ENCODE measurements at places on chromosomes 3 and 15.
A peak's percentile ranks its signal among the peaks of the same experiment; 100 is the strongest.

DNA sequence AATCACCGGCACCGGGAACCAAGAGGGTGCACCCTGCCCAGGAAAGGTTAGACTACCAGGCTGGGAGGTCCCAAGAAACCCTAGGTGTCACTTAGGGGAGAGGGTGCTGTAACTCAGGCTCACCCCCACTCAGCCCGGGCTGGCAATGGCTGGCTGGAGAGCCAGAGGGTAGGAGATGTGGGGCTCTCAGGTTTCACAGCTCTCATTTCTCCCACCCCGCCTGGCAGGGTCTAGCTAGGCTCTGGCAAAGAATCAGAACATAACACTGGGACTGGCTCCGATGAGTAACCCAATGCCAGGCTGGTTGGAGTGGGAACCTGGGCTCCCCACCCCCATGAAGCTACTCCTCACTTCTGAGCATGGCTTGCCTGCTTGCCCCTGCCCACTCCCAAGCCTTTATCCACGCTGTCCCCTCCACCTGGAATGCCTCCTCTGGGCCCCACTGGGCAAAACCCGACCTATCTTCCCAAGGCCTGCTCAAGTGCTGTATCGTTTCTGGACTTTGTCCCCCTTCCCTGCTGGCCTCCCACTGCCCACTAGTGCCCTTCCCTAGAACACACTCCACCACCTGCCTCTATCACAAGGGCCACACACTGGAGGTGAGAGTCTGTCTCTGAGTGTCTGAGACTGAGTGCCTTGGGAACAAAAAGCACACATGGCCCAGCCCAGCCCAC is 2.0 kb downstream of the CIB2 start:
- DNase-seq: no peak

DNA sequence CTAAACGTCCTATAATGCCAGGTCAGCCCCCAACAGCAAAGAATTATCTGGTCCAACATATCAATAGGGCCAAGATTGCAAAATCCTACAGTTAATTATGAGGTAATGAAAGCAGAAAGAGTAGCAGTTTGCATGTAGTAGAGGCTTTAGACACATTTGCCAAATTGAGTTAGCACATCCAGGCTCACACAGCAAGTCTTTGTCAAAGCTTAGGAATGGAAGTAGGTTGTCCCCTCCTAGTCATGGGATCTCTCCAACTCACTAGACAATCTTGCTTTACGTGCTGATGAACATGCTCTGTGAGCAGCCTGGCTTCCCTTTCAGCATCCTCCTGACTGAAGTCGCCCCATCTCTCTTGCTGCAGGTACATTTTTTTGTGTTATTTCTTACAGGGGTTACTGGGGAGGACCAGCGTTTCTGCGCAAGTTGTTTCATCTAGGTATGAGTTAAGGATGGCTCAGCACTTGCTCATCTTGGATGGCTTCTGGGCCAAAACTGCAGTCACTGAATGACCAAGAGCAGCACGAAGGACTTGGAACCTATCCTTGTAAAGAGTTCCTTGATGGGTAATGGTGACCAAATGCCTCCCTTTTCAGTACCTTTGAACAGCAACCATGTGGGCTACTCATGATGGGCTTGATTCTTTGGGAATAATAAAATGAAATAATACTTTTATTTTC is 55.9 kb downstream of the SQOR start:
- DNase-seq: no peak

DNA sequence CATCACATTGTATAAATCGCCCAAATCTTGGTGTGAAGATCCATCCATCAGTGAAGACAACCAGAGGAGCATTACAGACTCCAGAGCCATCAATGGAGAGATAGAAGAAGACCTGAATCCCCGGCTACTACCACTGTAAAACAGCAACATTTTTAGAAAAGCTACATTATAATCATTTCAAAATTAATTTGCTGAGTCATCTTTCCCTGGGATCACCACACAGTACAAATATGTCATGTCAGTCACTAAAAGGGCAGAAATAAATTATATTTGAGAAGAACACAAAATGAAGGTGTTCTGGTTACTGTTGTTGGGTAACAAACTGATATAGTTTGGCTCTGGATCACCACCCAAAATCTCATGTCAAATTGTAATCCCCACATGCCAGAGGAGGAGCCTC is 218.5 kb upstream of the STT3B start:
- DNase-seq: no peak

DNA sequence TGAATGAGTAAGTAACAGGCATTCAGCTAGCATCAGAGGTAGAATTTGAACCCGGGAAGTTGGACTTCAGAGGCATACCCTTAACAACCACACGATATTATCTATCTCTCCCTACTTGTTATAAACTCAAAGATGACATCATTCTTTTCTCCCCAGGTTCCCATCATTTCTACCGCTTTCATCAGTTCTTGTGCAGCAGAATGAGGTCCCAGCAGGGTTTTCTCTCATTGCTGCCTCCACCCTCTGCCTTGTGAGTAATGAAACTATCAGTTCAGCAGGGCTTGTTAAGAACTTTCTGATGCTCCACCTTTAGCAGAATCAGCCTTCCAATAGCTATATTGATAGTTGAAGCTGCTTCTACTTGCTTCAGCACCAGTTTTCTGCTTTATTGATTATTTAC is 487.5 kb upstream of the KCNMB2 start:
- DNase-seq: no peak

GRCh38 chr3:184341925-184342324 is 4.5 kb downstream of the FAM131A start:
- DNase-seq: no peak

DNA sequence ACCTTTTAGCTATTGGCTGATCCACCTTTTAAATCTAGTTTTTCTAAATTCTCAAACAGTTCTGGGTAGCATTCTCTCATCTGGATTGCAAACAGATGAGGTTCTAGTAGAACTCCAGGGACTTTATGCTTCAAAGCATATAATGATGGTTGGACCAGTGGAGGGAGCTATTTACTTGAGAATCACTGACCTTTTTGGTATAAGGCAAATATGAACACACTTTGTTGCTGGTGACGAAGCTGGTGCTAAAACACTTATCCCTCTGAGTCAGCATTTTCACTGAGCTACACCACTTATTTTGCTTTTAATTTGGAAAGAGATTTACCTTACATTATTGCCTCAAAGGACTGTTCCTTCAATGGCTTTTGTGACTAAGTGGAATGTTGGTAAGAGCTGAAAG is 58.6 kb upstream of the SLITRK3 start:
- DNase-seq: no peak

DNA sequence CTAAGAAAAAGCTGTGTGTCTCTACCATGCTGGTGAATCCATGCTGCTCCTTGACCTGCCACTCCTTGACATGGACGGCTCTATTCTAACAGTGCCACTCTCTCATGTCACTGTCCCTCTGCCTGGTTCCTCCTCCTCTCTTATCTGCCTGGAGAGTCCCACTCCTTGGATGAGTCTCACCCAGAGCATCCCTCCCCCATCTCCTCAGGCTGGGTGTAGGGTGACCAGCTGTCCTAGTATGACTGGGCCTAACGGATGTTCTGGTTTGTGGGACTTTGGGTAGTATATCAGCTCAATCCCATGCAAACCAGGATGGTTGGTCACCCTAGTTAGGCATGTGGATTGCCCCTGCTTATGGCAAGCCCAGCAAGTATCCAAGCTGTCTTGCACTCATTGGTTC is 54.3 kb downstream of the LIPC start:
- DNase-seq: no peak

GRCh38 chr3:76943058-76943457 is 96.8 kb upstream of the ROBO2 start:
- DNase-seq: no peak

- DNase-seq: no peak
These were observed 277.4 kb downstream of the PLCL2 start for GRCh38 chr3:17162116-17162515.

GRCh38 chr3:4107430-4107829 is 195.7 kb upstream of the SETMAR start:
- DNase-seq: no peak

DNA sequence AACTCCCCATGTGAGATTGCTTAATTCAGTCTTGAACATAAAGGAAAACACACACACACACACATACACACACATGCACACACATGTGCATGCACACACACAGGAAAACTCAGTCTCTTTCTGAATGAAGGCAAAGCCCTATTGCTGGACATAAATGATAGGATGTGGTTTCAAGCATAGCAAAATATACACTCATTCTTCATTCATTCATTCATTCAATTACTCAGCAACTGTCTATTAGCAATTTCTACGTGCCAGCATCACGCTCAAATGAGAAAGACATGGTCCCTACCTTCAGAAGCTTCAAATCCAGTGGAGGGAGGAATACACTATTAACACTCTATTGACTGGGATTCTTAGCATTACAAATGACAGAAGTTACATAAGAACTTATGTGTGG is 41.8 kb upstream of the UBE2E2 start:
- no peak for DNase-seq

- DNase-seq: no peak
These were observed 52.7 kb upstream of the SPTSSB start for GRCh38 chr3:161423911-161424522.

DNA sequence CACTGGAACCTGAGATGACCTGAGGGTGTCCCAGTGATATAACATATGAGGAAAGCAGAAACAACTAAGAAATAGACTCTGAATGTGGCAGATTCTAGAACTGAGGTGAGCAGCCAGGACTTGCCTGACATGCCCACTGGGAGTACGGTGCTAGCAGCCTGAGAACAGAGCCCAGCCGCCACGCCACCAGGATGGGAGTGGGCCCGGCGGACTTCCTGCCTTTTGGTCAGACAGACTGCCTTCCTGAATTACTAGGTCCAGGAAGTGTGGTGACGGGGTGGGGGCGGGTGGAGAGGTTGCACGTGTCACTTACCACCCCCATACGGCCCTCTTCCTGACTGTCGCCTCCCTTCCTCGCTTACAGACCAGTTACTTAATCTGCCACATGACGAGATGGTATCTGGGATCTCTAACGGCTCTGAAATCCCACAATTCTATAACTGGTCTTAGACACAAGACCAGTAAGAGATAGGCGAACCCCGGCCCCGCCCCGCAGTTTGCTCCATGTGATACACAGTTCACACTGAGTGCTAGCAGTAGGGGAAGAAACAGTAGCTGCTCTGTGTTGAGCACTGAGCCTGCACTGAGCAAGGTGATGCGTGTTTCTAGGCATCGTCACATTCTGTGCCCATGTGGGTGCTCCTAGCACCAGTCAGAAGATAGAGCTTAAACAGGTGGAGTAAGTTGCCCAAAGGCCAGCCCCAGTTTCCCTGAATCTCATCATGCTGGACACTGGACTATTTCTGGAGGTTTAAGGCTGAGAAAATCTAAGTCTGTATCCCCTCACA is 95.7 kb downstream of the CPN2 start:
- DNase-seq: peak; percentile 33

GRCh38 chr3:97684490-97684889 is 80.1 kb upstream of the ARL6 start:
- no peak for DNase-seq

- no peak for DNase-seq
These were observed 84.3 kb downstream of the EEFSEC start for GRCh38 chr3:128237348-128238183.

DNA sequence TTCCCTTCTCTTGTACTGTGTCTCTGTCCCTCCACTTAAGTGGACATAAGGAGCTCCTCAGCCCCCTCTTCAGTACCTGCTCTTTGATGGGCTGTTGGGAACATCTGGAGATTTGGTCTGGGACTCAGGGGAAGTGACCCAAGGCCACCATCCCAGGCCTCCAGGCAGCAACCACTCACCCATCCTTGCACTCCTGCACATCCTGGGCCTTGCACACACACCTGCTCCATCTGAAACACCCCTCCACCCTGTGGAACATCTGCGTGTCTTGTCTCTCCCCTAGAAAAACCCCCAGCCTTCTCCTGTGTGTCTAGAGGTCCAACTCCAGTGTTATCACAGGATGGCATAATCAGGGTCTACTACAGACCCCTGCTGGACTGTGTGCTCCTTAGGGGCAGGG is 74.3 kb downstream of the ABTB1 start:
- no peak for DNase-seq

DNA sequence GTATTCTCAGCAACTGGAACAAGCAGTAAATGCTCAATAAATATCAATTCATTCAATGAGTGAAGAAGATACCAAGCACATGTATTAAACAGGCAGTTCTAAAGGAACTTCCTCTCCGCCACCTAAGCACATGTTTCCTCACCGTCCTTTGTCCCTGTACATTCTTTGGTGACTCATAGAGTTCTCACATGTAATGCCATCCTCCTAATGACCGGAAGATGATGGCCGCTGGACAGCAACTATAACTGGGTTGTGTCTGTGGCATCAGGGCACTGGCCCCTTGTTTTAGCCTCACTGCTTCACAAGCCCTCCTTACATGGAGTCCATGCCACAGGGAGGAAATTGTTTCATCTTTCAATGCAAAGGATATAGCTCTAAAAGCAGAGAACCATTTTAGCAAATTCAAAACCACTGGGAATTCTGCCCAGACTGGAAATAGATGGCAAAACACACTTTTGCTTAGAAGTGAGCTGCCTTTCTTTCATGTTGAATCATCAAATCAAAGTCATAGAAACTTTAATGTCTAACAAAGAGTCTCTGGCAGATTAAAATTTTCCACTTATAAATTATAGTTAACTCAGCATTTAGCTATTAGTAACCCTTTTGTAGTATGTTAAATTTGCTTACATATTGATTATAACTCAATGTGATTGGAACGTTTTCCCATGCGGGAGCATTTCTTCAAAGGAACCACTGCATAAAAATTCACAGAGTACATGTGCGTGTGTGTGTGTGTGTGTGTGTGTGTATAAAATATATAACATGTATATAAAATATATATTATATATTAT is 74.1 kb downstream of the GAP43 start:
- no peak for DNase-seq

GRCh38 chr3:158744567-158745288 is 12.5 kb upstream of the RARRES1 start:
- no peak for DNase-seq

GRCh38 chr3:62718515-62719320 is 156.5 kb downstream of the CADPS start:
- no peak for DNase-seq

- DNase-seq: no peak
These were observed 154.3 kb downstream of the ARPP21 start for GRCh38 chr3:35793667-35794066.

- DNase-seq: no peak
These were observed 25.6 kb upstream of the NLGN1 start for GRCh38 chr3:173371848-173372487.

DNA sequence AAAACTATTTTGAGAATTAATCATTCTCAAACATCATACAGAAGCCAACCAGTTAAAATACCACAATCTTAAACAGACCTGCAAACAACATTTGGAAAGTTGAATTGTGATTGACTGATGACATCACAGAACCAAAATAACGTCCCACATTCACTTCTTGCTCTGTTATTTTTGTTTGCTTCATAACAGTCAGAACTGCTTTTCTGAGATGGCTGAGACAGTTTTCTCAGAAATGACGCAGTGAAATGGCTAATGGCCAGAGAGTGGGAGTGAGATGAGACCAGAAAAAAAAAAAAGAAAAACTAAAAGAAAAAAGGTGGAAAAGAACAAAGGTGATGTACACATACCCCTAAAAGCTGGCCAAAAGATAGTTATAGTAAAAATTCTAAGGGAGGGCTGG is 1061.2 kb downstream of the FHIT start:
- DNase-seq: no peak

GRCh38 chr3:159763602-159764489 is 224.8 kb upstream of the IL12A start:
- DNase-seq: no peak

GRCh38 chr15:70437882-70438451 is 325.4 kb downstream of the UACA start:
- no peak for DNase-seq
